ENCODE measurements at places on chromosomes 3 and 15.
A peak's percentile ranks its signal among the peaks of the same experiment; 100 is the strongest.

DNA sequence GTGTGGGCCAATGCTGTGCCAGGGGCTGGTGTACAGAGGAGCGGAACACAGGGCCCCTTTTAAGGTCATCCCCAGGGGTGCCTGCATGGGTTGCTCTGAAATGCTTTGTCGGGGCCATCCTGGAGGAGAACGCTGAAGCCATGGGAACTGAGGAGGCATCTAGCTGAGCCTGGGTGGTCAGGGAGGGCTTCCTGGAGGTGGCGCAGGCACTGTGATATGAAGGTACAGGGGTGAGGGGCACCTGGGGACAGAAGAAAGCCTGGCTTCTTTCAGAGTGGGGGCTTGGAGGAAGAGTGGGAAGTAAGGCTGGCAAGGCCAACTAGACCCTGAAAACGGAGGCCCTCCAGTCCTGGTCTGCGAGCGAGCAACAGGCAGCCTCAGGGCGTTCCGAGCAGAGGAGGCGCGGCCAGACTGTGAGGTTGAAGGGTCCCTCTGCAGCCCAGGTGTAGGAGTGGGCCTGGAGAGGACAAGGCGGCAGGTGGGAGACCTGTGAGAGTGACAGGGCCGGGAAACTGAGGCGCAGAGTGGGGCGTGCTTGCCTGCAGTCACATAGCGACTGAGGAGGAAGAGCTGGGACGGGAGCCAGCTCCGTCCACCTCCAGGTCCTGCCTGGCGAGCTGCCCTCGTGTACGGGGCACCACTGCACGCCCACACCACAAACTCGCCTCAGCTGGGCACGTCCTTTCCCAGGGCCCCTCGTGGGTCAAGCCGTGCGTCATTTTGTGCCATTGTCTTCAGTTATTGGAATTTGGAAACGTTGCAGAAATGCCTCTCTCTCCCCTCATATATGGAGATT is 4.1 kb downstream of the FBLN2 start:
- DNase-seq: no peak

DNA sequence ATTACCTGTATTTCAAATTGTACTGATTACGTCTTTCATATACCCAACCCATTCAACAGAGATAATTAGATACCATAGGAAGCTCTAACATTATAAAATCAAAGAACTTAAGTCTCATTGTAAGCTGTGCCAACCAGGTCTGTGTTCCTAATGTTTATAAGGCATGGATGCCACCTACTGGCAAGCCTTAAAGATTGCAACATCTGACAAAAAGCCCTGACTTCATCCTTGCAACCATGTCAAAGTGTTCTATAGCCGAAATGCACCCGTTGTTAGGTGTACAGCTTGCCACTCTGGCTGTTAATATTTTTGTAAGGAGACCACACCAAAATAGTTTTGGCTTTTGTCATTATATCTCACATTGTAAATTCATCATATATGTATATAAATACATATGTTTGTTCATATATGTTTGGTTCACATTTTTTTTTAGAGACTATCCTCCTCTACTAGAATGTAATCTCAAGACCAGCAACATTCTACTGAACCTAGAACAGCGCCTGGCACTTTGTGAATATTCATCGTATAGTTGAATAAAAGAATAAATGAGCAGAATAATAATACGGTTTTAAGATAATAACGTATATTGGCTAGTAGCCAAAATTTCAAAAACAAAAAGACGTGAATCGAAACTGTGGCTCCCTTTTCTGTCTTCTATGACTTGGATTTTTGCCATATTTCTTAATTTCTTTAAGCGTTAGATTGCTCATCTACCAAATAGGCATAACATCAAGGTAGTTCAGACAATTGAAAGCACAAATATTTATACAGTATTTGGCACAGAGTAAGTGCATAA is 258.1 kb downstream of the TBL1XR1 start:
- peak; percentile 25 for DNase-seq

GRCh38 chr3:31958701-31959152 is 22.3 kb downstream of the OSBPL10 start:
- no peak for DNase-seq

- DNase-seq: no peak
These were observed 27.1 kb upstream of the CSPG4 start for GRCh38 chr15:75739791-75740190.

GRCh38 chr15:71329497-71330260 is 214.4 kb downstream of the THSD4 start:
- no peak for DNase-seq

DNA sequence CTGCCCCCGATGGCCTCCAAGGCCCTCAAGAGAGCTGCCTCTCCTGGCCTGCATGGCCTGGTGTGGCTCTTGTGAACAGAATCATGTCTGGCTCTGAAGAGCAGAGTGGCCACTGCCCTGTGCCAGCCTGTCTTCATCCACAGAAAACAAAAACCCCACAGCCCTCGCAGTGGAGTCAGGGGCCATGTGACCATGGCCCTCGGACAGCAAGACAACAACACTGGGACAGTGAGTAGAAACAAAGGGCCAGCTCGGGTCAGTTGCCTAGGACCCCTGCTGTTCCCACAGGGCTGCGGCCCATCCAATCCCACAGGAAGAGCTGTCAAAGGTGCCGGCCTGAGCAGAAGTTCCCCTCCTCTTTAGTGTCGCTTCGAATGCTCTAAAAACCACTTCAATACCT is 72.5 kb downstream of the UMPS start:
- DNase-seq: no peak

GRCh38 chr15:31262143-31262530 is 64.5 kb upstream of the KLF13 start:
- no peak for DNase-seq

GRCh38 chr3:123361071-123361470 is 87.8 kb downstream of the ADCY5 start:
- DNase-seq: no peak

GRCh38 chr3:137764563-137765309 is 621 bp downstream of the SOX14 start:
- DNase-seq: no peak

GRCh38 chr15:74781431-74782258 is at the start of gene CSK:
TSS of gene CSK (plus strand) at chr15:74782080. CDS start at chr15:74798298, 16,218 bp downstream.
- peak; percentile 81 for DNase-seq

DNA sequence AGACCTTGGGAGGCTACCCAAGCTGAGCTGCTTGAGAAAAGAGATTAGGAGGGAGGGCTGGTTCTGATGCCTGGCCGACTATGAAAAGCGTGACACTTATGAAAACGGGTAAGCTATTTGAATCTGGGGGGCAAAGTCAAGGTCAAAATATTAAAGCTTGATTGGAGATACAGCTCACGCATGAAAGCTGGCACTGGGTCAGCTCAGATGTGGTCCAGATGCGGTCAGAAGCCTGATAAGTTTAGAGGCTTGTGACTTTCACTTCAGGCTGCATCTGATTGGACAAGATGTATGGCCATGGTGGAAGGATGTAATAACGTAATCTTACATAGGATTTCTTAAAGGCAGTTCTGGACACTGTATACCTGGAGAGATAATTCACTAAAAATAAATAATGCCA is 690.3 kb downstream of the NTRK3 start:
- no peak for DNase-seq

- no peak for DNase-seq
These were observed 238.9 kb downstream of the SUCLG2 start for GRCh38 chr3:67415511-67415910.

DNA sequence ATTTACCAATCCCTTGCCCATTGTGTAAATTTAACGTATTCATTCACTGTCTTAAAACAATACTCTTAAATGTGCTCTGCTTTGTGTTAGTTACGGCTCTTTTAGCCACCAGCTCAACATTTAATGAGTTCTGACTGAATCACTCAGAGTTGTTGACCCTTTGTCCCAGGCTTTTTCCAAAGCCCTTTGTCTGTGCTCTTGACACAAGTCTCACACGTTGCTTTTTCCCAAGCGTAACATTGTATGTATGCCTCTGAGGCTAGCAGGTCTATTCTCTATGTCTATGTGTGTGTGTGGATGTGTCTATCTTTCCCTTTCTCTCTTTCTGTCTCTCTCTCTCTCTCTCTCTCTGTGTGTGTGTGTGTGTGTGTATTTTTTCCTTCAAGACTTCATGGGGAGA is 435.4 kb upstream of the GOLIM4 start:
- no peak for DNase-seq

DNA sequence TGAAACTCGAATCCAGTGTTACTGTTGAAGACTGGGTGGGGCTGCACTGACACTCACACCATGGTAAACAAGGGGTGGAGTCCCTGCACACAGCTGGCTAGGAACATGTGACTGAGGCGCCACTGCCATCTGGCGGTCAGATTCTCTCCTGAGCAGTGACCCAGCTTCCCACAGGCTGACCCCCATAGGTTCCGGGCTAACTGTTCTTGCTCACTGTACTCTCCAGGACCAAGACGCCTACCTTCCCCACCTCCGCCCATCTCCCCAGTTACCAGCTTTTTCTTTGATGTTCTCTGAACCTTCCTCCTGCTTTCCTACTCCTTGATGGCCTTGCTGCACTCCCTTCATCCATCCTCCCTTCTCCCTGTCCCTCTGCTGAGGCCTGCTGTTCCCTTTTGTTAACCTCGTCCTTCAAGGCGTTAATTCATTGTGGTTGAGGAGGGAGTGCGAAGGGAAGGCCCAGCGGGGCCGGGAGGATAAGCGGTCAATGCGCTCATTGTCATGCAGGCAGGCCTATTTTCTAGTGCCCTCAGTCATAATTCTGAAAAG is 115.2 kb downstream of the ATP8B4 start:
- DNase-seq: peak; percentile 71

GRCh38 chr15:68822818-68823217 is 2.1 kb upstream of the ANP32A start:
- no peak for DNase-seq

All from NK-92 treated with Interleukin-12 subunit alpha and Interleukin-12 subunit beta, amount 100 ng/mL, for 24 hours (cell line).